ENCODE measurements at places on chromosomes 5 and 9.

DNA sequence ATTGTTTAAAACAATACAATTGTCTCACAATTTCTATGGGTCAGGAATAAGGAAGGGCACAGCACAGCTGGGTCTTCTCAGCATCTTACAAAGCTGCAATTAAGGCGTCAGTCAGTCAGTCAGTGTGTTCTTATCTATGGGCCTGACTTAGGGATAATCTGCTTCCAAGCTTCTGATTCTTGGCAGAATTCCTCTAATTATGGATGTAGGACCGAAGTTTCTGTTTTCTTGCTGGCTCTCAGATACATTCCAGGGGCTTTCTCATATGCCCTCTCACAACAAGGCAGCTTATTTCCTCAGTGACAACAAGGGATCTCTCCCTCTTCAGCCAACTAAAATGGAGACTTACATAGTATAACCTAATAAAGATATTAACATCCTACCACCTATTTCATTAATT is 1925.3 kb upstream of the ACO1 start:
- DNase-seq: no peak

DNA sequence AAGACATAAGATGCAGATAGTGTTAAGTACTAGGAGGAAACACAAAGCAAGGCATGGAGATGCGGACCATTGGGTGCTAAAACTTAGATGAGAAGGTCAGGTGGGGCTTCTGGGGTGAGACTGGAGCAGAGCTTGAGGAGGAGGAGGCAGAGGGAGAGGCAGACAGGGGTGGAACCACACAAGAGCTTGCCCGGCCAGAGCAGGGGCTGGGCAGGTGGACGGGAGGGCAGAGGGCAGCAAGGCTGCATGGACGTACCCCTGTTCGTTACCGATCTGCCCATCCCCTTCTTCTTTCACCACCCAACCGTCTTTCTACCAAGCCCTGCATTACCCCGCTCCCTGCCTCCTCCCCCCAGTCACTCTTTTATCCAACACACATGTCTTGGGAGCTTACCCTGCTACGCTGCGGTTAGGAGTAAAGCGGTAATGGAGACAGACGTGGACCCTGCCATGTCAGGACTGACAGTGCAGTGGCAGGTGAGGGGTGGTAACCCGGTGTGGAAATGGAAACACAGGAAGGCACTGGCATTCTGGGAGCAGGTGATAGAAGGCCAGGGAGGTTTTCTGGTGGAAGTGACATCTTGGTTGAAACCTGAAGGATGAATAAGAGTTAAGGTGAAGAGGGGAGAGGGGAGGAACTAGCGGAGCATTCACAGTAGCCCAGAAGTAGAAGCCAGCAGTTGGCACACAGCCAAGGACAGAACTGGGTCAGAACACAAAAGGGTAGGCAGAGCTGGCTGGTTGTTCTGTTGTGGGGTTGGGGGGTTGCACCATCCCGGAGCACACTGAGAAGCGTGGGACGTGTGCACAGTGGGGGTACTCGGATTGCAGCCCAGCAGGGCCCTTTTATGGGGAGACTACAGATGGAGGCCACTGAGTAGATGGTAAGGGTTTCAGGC is 167.2 kb downstream of the CACNA1B start:
- DNase-seq: no peak

GRCh38 chr9:20636888-20637440 is 14.7 kb upstream of the MLLT3 start:
- no peak for DNase-seq

DNA sequence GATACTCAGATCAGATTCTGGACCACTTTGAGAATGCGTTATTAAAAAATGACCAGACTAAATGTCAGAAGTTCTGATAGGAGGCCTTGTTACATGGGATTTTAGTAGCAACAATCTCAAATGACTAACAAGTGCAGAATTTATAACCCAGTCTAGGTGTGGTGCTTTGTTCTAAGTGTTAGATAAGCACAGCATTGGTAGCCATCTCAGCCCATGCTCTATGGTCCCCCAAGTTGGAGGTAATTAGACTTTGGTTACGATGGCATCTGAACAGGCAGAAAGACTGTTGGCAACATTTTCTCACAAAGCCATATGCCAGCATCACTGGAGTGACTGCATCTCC is 140.4 kb upstream of the RPS23 start:
- DNase-seq: no peak

GRCh38 chr5:81601919-81602318 is 149.0 kb downstream of the SSBP2 start:
- DNase-seq: no peak
